ENCODE measurements at places on chromosomes 5 and 9.

- DNase-seq = no peak
Measured at GRCh38 chr9:6460189-6460768, 47.3 kb downstream of the UHRF2 start.

- no peak for DNase-seq
Measured at GRCh38 chr9:92882276-92882675, 4.4 kb upstream of the ZNF484 start.

- no peak for DNase-seq
Measured at GRCh38 chr5:63726496-63726895, 235.7 kb downstream of the HTR1A start.

- DNase-seq = no peak
Measured at GRCh38 chr9:108397286-108397685, 458.5 kb downstream of the ACTL7B start.

DNA sequence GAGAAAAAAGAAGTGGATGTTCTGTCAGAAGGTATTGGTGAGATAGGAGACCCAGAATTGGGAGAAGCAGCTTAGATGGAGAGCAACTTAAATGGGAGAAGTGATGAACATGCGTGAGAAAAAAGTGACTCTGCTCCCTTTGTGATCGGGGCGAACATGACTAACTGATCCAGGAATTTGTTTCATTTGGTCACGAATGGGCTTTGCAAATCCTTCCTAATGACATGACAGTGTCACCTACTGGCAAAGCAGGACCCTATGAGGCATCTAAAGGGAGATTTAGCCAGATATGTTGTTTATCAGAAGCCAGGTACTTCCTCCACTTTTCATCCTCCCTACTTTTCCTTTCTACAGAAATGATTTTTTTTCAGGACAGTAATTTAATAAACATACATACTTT lies 787.4 kb upstream of the RGMB start:
- DNase-seq = no peak

DNA sequence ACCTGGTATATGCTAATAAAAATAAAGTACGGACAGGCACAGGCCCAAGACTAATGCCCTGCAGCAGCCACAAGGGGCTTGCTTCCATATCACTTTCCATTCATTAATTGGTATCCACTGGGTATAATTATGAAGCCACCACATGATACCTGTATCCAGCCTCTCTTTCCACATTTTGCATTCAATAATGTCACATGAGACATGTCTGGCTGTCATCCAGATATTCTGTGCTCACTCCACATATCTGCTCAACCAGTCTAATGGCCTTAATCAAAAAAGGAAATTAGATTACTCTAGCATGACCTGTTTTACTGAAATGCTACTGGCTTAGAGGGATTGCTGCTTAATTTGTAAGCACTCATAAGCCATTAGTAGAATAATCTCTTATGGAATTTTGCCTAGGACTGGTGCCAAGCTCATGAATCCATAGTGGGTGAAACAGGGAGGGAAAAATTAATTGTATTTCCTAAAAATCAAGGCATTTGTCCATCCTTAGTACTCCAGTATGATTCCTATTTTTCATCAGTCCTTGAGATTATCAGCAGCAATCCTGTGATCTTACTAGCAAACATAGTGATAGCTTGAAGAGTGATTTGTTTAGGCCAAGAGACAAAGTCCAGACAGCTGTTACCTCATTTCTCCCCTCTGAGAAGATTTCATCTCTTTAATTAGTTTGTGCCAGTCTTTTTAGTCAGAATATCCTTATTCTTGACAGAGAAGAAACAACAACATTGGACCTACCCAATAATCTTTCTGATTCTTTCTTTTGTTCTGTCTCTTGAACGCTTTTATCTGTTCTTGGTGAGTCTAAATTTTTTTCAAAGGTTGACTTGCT lies 119.2 kb upstream of the ABCA1 start:
- no peak for DNase-seq

- DNase-seq = no peak
Measured at GRCh38 chr9:942805-943580, 33.5 kb upstream of the DMRT3 start.

GRCh38 chr9:86732514-86733171 lies 214.7 kb downstream of the GAS1 start:
- DNase-seq = no peak

DNA sequence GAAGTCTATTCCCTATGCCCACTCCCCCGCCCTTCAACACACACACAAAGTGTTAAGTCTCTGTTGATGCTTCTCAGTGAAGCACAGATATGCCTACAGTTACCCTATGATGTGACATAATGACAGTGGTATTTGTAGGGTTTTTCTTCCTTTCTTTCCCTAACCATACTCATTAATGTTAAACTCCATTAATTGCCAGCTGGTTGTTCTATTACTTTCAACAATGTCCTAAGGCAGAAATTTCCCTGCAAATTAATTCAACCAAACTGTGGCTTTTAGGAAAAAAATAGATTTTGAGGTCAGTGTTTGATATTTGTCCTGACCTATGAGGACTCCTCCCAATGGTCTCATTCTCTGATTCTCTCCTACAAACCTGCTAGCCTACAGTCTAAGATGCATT lies 38.2 kb upstream of the SLCO6A1 start:
- DNase-seq = no peak

DNA sequence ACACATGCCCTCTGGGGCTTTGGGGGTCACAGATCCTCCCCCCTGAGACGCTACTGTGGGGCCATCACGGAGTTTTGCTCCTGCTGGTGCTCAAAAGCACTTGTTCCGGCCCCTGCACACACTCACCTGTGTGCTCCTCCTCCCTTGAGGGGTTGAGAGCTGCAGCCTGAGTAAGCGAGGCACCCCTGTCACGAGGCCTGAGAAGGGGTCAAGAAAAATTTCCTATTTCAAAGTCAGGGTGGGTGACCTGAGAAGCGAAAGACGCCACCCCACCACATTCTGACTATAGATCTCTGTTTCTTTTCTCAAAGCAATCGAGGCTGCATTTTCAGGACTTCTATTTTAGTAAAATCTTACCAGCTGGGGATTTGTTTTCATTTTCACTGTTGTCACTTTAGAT lies 138.5 kb downstream of the DCP2 start:
- no peak for DNase-seq

GRCh38 chr5:1293416-1294205 lies 1.3 kb downstream of the TERT start:
- no peak for DNase-seq

DNA sequence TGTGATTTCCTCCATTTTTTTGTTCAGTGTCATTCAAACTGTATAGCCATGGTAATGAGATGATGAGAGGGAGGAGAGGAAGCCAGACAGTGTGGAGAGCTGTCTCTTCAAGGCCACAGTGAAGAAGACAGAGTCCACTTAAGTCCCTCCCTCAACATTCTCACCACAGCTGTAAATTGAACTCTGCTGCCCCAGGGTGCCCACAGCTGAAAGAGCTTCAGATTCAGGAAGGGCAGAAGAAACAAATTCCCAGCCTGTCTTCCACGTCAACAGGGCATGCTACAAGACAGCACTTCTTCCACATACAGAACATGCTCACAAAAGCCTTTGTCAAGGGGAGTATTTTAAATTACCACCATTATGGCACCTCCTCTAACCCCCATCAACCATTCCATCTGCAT lies 100.4 kb downstream of the KLHL3 start:
- DNase-seq = no peak

DNA sequence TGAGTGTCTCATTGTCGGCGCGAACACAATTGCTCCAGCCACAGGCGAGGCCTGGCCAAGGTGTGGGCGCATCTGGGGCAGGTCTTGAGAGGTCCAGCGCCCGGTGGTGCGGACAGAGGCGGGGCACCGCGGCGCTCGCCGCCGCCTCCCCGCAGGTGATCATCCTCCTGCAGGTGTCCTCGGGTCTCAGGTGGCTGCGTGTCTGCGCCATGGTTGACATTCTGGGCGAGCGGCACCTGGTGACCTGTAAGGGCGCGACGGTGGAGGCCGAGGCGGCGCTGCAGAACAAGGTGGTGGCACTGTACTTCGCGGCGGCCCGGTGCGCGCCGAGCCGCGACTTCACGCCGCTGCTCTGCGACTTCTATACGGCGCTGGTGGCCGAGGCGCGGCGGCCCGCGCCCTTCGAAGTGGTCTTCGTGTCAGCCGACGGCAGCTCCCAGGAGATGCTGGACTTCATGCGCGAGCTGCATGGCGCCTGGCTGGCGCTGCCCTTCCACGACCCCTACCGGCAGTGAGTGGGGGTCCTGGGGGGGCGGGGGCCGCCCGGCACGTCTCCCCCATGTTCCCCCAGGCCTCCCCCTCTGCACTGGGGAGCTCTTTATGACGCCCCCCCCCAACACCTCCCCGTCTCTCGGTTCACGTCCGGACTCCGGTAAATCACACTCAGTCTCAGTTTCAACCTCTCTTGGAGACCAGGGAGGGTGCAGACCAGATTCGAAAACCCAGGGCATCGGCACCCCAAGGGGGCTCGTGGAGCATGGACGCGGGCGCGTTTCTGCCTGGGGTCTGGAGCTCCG lies 446 bp downstream of the NXNL2 start:
- no peak for DNase-seq

DNA sequence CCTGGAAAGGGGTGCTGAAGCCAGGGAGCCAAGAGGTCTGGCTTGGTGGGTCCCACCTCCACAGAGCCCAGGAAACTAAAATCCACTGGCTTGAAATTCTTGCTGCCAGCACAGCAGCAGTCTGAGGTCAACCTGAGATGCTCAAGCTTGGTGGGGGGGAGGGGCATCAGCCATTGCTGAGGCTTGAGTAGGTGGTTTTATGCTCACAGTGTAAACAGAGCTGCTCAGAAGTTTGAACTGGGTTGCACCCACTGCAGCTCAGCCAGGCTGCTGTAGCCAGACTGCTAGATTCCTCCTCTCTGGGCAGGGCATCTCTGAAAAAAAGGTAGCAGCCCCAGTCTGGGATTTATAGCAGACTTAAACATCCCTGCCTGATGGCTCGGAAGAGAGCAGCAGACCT lies 55.5 kb upstream of the FBXL17 start:
- DNase-seq = no peak

DNA sequence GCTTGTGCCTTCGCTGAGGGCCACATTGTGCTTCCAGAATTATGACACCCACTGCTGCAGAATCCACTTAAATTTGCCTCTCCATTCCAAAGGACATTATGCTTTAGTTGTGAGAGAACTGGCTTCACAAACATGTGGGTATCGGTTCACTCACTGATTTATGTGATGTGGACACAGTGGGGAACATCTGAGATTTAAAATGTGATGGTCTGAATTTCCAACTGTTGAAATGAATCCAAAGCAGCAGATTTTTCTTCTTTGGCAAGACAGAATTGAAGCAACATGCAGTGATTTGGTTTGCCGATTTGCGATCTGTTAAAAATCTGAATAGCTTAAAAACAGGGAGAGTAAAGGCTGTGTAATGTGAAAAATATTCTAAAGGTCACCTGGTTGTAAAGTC lies 20.3 kb downstream of the PCSK5 start:
- DNase-seq = no peak

DNA sequence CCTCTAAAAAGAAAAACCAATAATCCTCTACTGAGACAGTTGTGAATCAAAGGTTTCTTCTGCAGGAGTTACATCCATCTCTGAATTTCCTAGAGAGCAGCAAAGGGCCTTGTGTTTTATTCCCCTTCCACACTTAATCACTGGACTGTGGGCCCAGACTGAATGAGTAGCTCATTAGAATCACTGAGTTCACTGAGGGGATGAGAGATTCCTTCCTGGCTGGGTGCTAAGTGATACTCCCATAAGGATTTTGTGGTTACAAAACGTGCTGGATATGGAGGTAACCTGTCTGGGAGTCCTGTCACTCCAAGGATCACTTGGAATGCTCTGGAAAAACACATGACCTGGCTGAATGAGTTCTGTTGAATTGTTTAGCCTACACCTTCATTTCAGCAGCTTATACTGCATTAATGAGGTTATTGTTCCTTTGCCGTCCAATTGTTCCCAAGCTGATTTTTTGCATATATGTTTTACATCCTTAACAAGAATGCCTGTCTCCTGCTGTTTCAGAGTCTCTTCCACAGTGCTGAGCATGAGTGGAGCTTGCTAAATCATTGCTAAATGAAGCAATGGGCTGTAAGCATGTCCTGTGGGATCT lies 82.9 kb downstream of the MEF2C start:
- no peak for DNase-seq

DNA sequence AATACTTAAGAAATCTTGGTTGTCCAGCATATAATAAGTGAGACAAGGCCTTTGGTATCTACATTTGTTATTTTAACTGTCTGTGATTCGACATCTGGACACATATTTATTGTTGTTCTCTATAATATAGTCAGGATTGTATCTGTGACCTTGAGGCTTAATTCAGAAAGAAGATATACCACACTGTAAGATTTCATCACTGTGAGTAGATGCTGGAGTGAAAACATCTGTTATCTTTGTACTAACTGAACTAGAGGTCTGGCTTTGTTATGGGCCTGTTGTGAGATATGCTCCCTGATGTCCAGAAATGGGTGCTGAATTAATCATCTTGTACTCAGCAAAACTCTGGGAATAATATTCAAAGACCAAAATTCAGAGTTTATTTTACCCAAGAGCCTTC lies 148.5 kb downstream of the ISOC1 start:
- DNase-seq = no peak

- no peak for DNase-seq
Measured at GRCh38 chr9:122128007-122128968, 31.3 kb downstream of the NDUFA8 start.

DNA sequence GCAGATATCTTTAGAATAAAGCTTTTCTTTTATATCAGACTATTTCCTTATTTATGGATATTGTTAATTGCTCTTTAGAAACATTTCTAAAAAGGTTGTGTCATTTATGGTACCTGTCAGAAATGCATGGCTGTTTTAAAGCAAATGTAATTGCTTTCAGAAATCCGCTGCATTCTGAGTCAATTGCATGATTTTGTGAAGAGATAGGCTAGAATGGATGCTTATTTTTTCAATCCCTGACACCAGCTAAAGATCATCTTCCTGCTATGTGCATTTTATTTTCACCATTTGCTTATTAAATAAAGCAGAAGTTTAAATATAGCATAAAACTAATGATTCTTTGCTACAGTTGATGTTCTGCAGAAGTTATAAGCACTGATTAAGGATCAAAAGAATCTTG lies 170.2 kb upstream of the C9orf72 start:
- no peak for DNase-seq
